ENCODE measurements at places on chromosomes 6 and 20.

- DNase-seq = no peak
These were observed 10.0 kb downstream of the SGK1 start for GRCh38 chr6:134307870-134308269.

DNA sequence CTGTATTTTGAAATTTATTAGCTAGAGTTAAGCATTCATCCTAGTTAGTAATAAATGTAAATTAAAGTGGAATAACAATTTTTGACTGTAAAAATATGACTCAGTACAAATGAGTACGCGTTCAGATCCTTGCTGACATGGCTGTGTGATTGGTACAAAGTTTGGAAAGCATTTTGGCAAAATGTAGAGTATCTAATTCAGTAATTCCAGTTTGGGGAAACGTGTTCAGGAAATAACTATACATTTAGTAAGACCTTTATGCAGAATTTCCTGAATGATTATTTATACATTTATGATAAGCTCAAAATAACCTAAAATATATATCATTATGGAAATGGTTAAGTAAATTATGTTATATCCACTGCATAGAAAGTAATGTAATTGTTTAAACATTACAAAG, 8.0 kb downstream of the VTA1 start:
- DNase-seq = no peak

DNA sequence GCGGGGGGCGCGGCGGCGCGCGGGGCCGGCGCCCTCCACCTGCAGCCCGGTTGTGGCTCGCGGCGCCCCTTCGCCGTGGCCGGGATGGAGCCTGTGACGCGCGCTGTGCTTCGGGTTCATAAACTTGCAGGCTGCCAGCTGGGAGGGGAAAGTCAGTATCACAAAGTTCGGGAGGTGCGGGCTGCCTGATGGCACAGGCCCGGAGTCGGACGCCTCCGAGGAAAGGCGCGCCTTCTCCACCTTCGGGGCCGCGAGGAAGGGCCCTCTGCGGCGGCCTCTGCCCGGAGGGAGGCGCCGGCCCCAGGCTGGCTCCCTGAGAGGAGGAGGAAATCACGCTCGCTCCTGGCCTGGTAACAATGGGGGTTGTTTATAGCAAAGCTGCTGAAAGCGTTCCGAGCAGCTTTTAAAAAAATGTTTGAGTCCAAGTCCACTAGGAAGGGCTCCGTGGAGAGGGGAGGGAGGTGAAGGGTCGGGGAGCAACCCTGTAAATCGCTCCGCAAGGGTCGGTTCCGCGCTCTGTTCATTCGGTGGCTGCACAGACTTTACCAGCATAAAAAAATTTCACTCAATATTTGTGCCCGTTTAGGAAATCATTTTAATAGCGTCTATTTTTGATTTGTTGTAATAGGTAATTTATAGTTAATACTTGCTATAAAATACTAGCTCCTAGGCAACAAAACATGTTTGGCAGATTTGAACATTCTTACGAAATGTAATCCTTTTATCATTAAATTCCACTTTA, 1.0 kb downstream of the AFDN start:
- peak; percentile 82 for DNase-seq

DNA sequence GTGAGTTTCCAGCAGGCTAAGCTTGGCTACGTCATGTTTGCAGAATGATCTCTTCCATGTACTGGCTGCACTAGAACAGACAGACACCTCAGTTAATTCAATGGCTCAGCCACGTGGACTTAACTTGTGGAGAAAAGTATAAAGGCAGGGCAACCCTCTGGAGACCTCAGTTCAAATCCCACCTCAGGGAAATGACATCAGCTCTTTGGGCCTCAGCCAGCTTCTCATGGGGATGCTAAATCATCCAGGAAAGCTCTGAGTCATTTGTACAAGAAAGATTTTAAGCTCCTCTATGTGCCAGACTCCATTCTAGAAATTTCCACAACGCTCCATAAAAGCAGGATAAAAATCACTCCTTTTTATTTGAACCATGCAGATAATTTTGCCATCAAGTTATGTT, 128.5 kb upstream of the SALL4 start:
- no peak for DNase-seq

DNA sequence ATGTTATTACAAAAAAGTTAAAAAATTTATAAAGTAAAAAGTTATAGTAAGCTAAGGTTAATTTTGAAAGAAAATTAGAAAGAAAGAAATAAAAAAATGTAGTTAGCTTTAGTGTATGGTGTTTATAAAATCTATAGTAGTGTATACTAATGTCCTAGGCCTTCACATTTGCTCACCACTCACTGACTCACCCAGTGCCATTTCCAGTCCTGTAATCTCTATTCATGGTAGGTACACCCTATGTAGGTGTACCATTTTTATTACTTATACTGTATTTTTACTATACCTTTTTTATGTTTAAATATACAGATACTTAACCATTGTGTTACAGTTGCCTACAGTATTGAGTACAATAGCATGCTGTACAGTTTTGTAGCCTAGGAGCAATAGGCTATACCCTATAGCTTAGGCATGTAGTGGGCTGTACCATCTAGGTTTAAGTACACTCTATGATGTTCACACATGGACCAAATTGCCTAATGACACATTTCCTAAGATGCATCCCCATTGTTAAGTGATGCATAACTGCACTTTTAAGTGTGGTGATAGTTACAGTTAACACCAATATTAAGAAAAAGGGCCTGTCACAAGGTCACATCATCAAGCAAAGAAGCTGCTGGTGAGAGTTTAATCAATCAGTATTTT, 8.0 kb downstream of the CD2AP start:
- no peak for DNase-seq

- no peak for DNase-seq
These were observed 53.7 kb downstream of the BMP7 start for GRCh38 chr20:57212534-57213276.

DNA sequence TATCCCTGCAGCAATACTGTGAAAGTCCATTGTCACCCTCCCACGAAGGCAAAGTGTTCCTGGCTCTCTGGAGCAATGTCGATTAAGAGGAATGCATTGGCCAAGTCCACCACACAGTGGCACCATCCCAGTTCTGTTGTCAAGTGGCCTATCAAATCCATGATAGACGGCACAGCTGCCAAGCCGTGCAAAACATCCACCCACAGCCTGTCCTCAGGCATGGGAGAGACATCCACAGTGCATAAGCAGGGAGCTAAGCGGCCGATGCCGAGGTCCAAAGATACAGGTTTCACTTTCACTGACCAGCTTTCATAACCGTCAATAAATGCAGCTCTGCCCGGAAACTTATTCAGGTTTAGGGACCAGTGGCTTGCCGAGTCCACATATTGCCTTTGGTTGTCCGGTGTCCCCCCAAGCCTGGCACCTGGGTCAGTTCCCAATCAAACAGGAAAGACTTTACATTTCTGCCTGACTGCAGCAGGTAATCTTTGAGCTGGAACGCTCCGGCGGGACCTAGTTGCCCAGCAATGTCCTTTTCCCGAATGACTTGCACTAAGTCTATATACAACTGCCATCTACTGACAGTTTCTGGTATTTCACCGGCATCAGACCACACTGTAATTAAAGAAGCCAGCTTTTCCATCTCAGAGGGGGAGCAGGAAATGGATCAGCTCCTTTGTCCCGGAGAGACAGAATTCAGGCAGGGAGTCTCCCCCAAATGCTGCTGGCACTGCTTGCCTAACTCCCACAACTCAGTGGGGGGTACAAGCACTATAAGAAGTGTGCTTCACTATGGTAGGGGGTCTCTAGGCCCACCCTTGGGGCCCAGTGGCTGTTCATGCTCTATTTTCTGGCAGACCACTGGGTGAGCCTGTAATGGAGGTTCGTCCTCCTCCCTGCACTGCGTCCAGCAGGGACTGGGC, 6.3 kb downstream of the ZKSCAN3 start:
- DNase-seq = peak; percentile 84

DNA sequence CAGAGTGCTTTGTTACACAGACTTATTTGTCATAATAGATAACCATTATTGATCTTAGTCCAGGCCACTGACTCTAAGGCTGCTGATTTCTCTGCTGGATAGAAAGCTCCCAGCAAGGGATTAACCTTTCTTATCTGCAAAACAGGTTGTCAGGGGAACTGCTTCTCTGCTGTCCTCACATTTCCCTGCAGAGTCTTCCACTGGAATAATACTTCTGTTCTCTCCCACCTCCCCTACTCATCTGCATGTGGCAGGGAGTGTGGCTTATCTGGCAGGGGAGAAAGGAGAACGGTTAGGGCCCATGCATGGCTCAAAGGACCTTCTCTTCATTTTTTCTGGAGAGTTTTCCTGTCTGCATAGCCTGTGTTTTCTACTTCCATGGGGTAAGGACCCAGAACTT, 86.2 kb downstream of the LAMP5 start:
- no peak for DNase-seq

- no peak for DNase-seq
These were observed 422.2 kb upstream of the PLCB4 start for GRCh38 chr20:8646716-8647115.

- DNase-seq = no peak
These were observed 80.6 kb downstream of the LAMA2 start for GRCh38 chr6:128963561-128963960.

- DNase-seq = no peak
These were observed 97.2 kb downstream of the KIF16B start for GRCh38 chr20:16476032-16476431.

DNA sequence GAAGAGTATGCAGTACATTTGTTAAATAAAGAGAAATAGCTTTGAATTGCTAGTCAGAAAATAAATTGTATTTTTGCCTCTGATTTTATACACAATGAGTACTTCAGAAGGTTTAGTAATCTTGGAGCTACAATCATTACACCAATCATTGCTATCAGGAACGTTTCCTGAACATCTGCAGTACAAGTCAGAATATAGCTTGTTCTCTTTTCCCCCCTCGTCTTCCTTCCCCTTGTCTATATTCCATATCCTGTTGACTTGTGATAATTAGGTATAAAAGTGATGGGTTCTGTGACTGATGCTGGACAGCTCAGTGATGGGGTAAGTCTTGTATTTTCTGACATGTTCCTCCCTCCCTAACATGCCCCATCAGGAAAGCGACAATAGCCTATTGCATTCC, 94.0 kb downstream of the AHI1 start:
- DNase-seq = no peak

DNA sequence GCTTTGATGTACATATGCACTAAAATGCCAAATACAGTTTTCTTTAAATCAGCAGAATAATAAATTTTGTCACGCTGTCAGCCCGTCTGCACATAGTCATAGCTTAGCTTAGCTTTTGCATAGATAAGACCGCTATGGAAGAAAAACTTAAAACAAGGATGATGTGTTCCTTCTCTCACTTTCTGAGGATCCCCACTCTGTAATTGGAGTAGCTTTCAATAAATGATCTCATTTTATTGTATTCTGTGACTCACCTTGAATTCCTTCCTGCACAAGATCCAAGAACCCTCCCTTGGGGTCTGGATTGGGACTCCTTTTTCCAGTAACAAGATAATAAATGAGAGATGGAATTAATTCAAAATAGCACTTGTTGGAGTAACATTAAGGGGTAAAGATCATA, 186.2 kb downstream of the CDH26 start:
- DNase-seq = no peak

- DNase-seq = no peak
These were observed 37.4 kb upstream of the MRPS10 start for GRCh38 chr6:42255050-42255449.

DNA sequence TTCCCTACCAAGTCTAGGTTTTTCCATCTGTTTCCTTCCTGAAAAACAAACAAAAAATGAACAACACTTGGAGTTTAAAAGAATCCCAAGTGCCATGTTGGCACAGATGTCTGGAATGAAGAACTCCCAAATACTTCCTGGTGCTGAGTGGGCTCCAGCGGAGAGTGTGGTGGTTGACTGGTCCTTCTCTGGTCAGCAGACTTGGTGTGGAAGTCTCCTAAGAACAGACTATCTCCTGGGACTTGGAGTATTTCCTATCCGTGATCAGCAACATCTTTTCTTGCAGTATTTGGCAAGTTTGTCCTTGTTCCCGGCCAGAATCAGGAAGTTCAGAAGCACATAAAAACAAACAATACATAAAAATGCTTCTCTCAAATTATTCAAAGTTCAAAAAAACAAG, 154.1 kb downstream of the MTFR2 start:
- DNase-seq = no peak

DNA sequence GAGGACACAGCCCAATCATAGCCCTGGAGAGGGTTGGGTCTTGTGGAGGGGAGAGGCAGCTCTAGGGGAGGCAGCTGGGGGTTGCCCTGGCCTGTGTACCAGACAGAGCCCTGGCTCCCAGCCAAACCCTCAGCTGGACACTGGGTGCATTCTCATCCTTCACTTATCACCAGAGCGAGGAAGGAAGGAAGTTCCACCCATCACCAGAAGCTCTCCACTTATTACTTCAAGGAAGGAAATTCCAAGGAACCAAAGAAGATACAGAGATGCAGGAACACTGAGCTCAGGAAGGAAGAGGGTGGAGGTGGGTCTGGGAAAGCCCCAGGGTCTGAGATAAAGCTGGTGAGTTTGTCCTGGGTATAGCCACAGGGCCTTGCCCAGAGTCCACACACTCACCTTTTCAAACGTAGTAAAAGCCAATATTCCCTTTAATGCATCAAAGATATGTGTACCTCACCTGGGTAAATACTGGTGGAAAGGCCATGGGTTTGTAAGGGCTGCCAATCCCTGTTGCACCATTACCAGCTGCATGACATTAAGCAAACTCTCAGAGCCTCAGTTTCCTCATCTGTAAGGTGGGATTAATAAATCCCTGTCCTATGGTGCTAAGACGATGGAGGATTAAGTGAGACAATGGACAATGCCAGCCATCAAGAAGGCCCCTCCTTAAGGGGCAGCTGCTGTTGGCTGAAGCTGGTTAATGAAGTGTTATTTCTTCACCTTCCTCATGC, 109.7 kb upstream of the NAA20 start:
- peak; percentile 71 for DNase-seq

DNA sequence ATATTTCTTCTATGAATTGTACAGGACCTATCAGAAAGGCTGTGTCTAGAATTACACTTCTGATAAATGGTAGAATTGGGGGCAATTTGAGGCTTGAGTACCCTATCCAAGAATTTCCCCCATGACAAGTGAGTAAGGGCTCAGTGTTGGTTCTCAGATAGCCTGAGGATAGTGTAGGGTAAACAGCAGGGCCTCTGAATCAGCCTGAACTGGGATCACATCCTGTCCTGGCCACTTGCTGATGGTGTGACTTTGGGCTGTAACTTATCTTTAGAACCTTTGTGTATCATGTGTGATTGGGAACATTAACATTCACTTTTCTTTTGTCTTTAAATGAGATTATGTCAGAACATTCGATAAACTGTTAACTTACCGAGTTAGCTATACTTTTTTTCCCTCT, 151.0 kb downstream of the CLIC5 start:
- no peak for DNase-seq

DNA sequence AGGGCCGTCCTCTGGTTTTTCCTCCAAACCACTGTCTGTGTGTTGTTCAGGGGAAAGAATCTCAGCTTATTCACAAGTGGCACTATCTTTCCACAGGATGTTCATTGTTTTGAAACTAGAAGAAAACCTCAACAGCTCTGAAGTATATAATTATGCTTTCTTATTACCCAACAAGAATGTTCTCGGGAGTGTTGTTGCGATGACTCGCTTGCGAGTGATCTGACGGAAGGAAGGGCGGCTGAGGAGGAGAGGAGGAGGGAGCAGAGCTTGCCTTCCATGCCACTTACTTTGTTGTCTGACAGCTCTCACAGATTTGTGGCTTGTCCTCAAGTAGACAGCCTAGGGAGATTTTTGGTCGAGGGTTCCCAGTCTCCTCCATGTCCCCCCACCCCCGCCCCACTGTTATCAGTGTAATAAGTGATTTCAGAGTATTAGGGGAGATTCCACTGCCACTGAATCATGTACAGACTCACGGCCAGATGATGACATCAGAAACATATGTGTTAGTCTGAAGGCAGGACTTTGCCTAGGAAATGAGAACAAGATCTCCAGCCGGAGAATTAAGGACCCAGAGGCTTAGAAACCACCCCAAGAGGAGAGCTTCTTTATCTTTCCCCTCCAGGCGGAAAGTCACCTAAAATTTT, 80.7 kb upstream of the CCN6 start:
- no peak for DNase-seq

- DNase-seq = no peak
These were observed 9.6 kb upstream of the PKIG start for GRCh38 chr20:44572551-44573500.

Measured in upper lobe of right lung (tissue), 1 donor.